Smooth muscle cell of the umbilical artery (primary cell): ENCODE measurements at places on chromosomes 3 and 15. TPM values are rescaled to one million over a fixed set of nuclear protein-coding genes. Genes with fewer than 3 reads are reported as not detected.

ZNF148 gene
- total RNA-seq: 32.7 and 36.7 TPM in 2 replicates

IMPG2 gene
- total RNA-seq: 0.28 and 0.59 TPM in 2 replicates

TMC3 gene
- total RNA-seq: not detected in 2 replicates

NR2E3 gene
- under 0.01 and 0.65 TPM in 2 replicates for total RNA-seq

SOX2 gene
- total RNA-seq: not detected in 2 replicates

FAM131A gene
- total RNA-seq: 21.4 and 38.7 TPM in 2 replicates

IGDCC3 gene
- total RNA-seq: not detected in 2 replicates

CFAP100 gene
- not detected in 2 replicates for total RNA-seq

CLDN16 gene
- under 0.01 and 0.23 TPM in 2 replicates for total RNA-seq

PLSCR5 gene
- total RNA-seq: not detected in 2 replicates

GPR15 gene
- not detected in 2 replicates for total RNA-seq

ATP13A5 gene
- not detected in 2 replicates for total RNA-seq

HRG gene
- total RNA-seq: not detected in 2 replicates

TRNT1 gene
- total RNA-seq: 27.6 and 30.7 TPM in 2 replicates

ASB7 gene
- total RNA-seq: 15.4 and 19.5 TPM in 2 replicates

WDR6 gene
- total RNA-seq: 75.4 and 123 TPM in 2 replicates

SPTSSB gene
- total RNA-seq: not detected in 2 replicates

KBTBD12 gene
- total RNA-seq: not detected in 2 replicates

PLA1A gene
- total RNA-seq: 0.30 and 0.32 TPM in 2 replicates
